ENCODE measurements at places on chromosomes 3 and 15.

DNA sequence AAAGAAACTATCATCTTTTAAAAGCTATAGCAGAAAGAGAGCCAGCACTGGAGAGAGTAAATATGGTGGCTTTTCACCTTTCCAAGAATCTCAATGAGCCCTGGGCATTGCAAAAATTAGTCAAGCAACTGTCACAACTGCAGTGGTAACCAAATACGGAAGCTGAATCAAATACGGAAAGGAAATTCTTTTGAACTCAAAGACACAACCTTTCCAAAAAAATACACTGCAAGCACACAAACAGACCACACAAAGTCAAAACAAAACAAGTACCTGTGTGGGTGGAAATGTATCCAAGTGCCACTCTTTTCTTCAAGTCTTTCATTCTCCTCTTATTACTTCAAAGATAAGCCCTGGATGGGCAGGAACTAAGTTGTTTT, 17.6 kb downstream of the VGLL4 start:
- no peak for DNase-seq

DNA sequence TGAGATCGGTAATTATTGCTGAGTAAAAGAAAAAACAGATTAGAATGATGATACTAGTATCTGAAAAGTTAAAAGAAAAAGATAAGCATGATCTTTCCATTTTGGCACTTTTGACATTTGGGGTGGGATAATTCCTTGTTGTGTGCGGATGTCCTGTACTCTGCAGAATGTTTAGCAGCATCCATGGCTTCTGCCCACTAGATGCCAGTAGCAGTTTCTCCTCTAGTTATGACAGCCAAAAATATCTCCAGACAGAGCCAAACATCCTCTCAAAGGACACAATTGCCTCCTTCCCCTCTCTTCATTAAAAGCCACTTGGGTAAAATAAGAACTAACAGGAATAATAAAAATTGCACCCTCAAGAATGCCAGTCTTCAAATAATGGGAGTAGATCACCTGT, 468.8 kb upstream of the GRM7 start:
- DNase-seq: no peak

- peak; percentile 41 for DNase-seq
Measured at GRCh38 chr3:188400494-188401243, 246.7 kb downstream of the LPP start.

GRCh38 chr3:158057666-158058065, 48.6 kb downstream of the SHOX2 start:
- DNase-seq: no peak

- DNase-seq: no peak
Measured at GRCh38 chr3:23826382-23827064, 20.8 kb downstream of the UBE2E1 start.

DNA sequence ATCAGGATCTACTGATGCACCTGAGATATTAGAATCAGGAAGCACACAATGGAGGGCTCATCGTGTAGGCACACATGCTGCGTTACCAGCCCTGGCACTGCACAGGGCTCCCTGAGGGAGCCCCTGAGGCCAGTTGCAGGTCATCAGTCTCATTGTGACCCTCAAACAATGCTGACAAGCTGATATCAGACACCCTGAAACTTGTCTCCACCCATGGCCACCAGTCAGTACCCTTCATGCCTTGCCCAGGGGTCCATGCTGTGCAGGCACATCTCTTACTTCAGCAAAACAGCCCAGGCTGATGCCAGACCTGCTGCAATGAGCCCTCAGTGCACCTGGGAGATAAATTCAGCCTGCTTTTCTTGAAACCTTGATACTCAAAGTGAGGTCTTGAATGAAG, 59.5 kb upstream of the SLC6A11 start:
- no peak for DNase-seq

DNA sequence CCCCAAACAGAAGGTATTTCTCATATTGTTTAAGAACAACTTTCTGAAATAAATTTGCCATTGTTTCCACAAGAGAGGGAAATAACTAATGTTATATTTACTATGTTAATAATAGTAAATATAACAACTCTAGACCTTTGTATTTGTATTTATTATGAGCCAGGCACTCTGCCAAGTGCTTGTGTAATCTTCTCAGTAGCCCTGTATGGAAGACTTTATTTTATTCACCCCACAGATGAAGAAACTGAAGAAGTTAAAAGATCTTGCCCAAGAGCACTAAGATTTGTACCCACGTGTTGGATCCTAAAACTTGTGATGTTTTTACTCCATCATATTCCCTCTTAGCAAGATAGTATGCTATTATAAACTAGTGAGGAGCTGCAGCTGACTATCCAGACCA, 12.0 kb upstream of the GNB4 start:
- DNase-seq: no peak

DNA sequence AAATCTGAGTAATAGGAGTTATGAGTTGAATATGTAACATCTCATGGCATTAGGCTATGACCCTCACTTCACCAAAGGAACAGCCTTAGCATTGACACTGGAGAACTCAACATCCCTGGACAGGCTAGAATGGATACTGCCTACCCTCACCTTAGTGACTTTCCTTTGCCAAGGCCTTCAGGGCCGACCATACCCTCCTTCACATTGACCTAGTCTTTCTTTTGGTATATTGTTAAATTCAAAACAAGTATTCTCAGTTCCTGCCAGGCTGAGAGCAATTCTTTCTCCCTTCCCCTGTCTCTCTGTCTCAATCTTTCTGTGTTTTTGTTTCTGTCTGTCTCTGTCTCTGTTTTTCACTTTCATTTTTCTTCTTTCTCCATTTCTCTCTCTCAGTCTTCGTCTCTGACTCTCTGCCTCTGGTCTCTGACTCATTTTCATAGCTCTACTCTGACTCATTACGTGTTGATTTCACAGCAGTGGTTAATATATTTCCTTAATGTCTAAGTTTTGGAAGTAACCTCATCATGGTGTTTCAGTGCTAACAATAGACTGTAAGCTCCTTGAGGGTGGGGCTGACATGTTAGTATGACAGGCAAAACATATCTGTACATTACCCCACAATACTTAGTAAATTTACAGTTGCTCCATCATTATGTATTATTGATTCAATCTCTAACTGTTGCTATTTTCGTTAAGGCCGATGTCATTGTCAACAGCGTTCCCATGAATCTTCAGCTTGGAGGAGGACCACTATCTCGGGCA, 32.5 kb downstream of the PARP15 start:
- DNase-seq: peak; percentile 69

GRCh38 chr3:44186712-44187111, 55.0 kb upstream of the TOPAZ1 start:
- no peak for DNase-seq

GRCh38 chr3:102733791-102734563, 299.2 kb downstream of the ZPLD1 start:
- DNase-seq: no peak

DNA sequence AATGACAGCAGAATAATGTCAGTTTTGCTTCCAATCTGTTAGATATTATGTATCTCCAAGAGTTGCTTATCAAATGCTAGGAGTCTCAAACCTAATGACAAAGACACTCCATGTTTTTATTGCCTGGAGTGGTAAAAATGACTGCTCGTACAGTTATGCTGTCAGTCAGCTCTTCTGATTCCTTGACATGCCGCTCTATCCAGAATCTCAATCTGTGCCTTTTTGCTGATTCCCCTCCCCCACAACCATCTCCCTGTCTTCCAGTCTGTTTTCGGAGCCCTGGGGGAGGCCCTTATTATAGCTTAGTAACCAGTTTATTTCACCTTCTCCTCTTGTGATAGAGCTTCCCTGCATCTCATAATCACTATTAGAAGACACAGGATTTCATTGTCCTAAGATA, 2.6 kb downstream of the MKRN2 start:
- no peak for DNase-seq

- DNase-seq: no peak
Measured at GRCh38 chr15:35495080-35495479, 50.9 kb downstream of the DPH6 start.

GRCh38 chr3:64441861-64442260, 216.6 kb upstream of the PRICKLE2 start:
- no peak for DNase-seq

- peak; percentile 71 for DNase-seq
Measured at GRCh38 chr3:194688200-194688740, 2.6 kb downstream of the FAM43A start.

DNA sequence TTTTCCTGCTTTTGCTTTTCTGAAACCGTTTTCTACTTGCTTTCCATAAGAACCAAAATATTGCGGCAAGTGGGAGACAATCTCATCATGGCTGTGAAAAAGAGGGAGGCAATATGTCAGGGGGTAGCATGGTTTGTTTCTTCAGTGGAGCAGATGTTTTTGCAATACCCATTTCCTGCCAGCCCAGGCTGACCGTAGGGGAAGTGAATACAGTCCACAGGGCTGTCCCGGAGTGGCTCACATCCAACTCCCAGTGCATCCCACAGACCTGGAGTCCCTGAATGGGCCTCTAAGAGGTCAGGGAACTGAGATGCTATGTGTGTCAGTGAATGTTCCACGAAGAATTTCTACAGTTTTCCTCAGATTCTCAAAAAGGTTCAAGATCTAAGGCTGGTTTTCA, 69.6 kb downstream of the EPHB1 start:
- DNase-seq: peak; percentile 38

DNA sequence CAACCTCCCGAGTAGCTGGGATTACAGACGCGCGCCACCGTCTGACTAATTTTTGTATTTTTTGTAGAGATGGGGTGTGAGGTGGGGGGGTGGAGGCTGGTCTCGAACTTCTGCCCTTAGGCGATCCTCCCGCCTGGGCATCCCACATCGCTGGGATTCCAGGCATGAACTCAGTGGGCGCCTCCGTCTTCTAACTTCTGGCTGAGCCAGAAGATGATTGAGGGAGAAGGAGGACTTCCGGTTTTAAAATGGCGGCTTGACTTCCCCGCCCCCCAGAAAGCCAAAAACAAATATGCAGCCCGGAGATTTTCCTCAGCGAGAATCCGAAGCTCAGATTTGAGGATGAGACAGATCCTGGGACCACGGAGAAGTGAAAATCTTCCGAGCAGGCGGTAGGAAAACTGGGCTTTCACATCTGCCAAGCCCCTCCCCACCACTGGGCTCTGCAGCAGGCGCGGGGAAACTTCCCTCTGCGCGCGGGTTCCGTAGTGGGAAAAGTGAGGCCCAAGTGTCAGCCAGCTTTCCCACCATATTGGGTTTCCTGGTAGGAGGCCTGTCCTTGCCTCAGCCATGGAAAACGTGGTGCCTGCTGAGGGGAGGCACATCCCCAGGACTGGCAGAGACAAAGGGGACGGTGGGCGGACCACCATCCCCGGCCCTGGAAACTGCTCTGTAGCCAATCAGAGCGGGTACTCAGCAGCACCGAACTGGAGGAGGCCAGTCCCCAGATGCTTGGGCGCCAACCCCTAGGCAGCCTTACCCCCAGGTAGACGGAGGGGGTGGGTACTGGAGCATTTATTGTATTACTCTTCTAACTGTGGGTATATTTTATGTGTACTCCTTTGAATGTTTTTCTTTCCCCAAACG, 17.3 kb downstream of the CHST14 start:
- DNase-seq: no peak

- DNase-seq: no peak
Measured at GRCh38 chr3:62597491-62597890, 224.1 kb upstream of the FEZF2 start.

- DNase-seq: peak; percentile 68
Measured at GRCh38 chr15:70128414-70129140, 30.9 kb upstream of the TLE3 start.

- no peak for DNase-seq
Measured at GRCh38 chr3:35679409-35680080, 40.2 kb downstream of the ARPP21 start.

- DNase-seq: no peak
Measured at GRCh38 chr3:38582316-38582715, 67.2 kb downstream of the SCN5A start.

DNA sequence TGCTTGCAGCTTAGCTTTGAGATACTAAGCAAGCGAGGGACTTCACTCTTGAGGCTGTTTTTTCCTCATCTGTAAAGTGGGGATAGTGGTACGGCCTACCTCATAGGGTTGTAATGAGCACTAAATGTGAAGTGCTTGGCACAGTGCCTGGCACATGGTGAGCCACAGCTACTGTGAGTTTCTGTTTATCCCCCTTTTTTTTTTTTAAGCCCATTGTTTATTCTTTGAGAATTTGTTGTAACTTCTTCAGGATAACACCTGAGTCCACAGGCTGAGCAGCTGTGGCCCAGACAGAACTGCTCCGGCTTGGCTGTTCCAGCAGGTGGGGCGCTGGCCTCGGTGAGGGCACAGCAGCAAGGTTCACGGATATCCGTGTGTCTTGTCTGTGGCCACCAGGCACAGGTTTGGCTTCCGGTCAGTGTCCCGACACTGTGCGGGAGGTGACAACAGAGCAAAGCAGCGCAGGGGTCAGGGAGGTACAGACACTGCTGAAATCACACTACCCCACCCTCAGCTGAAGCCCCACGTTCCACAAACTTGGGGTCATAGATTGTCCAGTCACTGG, 7.3 kb upstream of the ISG20 start:
- DNase-seq: no peak

DNA sequence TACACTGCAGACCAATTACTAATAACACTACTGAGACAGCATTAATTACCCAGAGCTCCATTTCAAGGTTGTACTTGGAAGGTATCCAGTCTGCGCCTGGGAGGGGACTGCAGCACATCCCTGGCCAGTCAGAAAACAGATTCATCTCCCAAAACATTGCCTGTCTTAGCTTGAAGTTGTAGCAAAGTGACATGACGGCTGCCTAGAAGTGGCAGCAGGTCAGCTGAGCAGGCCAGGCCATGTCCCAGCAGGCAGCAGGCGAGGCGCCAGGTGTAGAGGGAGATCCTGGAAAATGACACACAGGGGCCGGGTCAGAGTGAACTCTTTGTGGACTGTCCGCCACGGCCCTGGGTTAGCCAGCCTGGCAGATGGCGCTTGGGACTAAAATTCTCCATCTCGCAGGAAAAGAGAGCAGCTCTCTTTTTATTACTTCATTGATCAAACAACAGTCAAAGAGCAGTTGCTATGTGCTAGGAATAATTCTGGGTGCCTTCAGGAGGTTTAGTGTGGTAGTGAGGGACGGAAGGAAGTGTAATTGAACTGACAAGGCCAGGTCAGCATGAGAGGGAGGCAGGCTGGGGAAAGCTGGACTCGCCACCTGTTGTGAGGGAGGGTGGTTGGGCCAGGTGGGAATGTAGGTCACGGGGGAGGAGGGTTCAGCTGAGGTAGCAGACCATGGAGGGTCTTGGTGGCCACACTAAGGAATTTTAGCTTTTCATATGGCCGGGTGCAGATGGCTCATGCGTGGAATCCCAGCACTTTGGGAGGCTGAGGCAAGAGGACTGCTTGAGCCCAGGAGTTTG, 1.3 kb upstream of the MAP6D1 start:
- no peak for DNase-seq

GRCh38 chr3:190096345-190096744, 24.4 kb downstream of the P3H2 start:
- no peak for DNase-seq

- no peak for DNase-seq
Measured at GRCh38 chr15:74398183-74398582, 30.7 kb upstream of the CYP11A1 start.

GRCh38 chr3:8553405-8553804, 51.8 kb downstream of the LMCD1 start:
- DNase-seq: no peak

- DNase-seq: peak; percentile 88
Measured at GRCh38 chr3:72127844-72128243, 342.9 kb upstream of the PROK2 start.

Measured in CD14-positive monocyte (primary cell).